ENCODE measurements at places on chromosomes 6 and 20.

DNA sequence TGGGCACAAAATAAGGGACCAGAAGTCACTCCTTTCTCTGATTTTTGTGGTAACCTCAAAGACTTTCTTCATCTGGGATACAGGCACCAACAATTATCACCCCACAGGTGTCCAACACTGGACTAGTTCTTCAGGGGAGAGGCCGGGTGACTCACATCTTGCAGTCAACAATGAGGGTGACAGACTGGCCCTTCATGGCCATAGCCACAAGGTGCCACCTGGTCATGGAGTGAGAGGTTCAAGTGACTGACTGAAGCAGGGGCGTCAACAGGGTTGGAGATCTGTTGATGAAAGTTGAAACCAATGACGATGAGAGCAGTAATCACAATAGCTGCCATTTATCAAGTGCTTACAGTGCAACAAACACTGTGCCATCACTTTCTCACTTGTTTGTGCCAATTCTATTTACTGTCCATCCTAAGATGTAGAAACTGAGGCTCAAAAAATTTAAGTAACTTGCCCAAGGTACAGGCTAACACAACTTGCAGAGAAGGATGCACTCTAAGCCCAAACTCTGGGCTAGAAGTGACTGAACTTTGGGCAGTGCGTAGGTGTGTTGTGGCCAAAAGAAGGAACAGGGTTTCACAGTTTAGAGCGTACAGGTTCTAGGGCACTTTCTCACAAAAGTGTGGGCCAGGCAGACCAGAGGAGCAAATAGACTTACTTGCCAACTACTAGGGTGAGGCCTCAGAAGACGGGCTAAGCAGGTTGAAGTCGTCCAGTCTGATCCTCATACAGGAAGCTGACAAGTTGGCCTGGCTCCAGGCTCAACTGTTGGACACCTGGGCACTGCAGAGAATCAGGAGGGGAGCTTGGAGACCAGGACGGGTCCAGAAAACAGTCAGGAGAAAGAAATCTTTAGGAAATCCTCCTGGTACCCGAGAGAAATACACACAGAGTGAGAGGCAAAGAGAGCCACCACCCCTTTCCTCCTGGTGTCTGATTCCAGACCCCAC is 30.4 kb downstream of the HLA-DPB1 start:
- DNase-seq = no peak

- DNase-seq = no peak
Measured at GRCh38 chr6:90078513-90079289, 184.4 kb downstream of the GJA10 start.

GRCh38 chr6:37537548-37537947 is 37.9 kb upstream of the CCDC167 start:
- no peak for DNase-seq

GRCh38 chr6:64712606-64713005 is 994.4 kb downstream of the EYS start:
- no peak for DNase-seq

DNA sequence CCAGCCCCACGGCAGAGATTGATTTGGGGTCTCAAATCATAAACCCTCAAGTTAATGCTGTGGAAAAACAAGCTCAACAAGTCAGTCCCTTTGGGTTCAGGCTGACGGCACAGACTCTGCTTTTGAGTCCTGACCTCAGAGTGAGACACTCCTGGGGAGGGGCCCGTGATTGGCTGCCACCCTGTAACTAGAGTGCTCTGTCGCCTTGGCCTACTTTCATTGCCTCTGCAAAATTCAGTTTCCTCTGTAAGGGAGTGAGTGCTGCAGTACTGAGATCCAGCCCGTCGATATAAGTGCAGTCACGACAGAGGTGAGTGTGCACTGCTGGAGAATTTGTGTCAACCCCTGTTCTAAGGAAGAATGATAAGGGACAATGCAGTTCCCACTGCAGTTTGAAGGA is 105.6 kb downstream of the ANKS1A start:
- no peak for DNase-seq

- no peak for DNase-seq
Measured at GRCh38 chr20:22830138-22830537, 205.0 kb upstream of the SSTR4 start.

DNA sequence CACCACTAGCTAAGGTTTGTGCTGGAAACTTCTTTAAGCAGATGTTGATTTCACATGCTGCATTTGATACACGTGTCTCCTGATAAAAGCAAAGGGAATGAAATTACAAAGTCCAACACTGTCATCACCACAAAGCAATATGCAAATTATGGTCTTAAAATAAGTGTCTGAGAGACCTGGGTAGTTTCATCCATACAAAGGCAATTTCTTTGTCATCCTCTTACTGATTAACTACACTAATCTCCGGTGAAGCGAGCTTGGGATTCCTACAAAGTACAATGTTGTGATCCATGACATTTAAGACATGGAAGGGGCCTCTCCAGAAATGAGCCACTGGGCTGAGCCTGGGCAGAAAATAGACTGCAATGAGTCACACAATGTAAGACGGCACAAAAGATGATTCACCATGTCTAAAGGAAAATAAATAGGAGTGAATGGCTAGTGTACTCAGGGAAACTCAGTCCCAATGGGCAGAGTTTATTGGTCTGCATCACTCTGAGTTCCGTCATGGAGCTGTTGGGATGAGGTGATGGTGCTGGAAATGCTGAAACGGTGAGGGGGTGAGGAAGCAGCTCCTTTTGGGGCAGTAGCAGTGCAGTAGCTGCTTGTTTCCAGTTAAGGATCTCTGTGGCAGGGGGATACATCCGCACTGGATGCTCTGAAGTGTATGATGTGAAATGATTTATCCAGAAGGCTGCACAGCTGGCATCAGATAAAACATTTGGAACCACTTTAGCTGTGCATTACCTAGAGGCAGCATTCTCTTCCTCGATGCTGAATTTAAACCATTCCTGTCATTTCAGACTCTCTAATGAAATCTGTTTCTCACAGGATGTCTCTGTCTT is 103.3 kb downstream of the IBTK start:
- peak; percentile 10 for DNase-seq

- no peak for DNase-seq
Measured at GRCh38 chr20:1930165-1930564, 35.0 kb downstream of the SIRPA start.

DNA sequence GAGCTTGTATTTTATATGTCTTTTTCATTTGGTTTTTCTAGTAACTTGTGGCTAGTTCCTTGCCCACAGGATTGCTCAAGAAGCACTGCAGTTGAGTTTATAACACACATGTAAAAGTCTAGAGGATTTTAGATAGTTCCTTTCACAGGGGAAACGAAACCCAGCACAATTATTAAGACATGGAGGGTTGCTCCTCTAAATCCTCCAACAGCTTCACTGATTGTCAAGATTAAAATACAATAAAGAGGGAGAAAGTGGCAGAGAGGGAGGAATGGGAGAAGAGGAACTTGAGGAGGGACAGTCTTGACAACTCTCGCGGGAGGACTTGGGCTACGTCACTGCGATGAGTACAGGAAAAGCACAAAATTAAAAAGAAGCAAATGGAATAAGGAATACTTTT is 9.7 kb upstream of the TBC1D7 start:
- DNase-seq = no peak

- DNase-seq = no peak
Measured at GRCh38 chr6:156175433-156175832, 601.7 kb upstream of the ARID1B start.

- no peak for DNase-seq
Measured at GRCh38 chr6:131769385-131770141, 38.3 kb upstream of the ENPP1 start.

- DNase-seq = no peak
Measured at GRCh38 chr6:94278146-94278545, 858.8 kb upstream of the EPHA7 start.

GRCh38 chr6:18492972-18493371 is 105.8 kb downstream of the RNF144B start:
- no peak for DNase-seq

- no peak for DNase-seq
Measured at GRCh38 chr20:18973529-18974173, 160.1 kb downstream of the SCP2D1 start.

DNA sequence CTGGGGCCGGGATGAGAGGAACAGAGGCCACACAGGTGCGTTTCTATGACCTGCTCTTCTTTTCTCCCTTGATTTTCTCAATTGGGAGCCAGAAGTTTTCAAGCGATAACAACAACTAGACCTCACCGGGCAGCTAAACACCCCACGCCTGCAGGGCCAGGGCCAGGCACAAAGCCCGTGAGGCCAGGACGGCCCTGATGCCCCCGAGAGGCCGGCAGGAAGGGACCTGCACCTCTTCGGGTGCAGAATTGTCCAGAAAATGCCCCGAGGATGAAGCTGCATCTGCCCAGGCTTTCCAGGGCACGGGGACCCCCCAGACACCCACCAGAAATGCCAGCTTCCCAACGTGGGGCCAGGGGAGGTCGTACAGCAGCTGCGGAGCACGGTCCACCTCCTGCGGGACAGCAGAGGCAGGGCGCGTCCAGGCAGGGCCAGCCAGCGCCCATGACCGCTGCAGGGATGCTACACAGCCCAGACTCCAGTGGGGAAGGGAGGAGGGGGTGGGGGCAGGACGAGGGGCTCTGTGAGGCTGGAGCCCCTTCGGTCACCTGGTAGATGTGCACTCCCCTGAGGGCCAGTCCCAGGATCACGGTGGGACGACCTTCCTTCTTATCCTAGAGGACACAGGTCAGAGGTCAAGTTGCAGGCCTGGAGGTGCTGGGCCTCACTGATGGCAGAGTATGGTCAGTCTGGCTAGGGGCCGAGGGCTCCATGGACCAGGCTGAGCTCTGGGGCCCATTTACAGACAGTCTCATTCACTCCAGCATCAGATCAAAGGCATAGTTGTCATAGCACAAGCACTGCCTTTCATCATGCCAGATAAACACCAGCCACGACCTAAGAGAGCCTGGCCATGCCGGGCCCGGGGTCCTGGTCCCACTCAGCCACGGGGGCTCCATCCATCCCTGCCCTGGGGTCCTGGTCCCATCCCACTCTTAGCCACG is 16.4 kb downstream of the FRMD1 start:
- no peak for DNase-seq

- no peak for DNase-seq
Measured at GRCh38 chr20:10466325-10466724, 31.2 kb downstream of the SLX4IP start.

DNA sequence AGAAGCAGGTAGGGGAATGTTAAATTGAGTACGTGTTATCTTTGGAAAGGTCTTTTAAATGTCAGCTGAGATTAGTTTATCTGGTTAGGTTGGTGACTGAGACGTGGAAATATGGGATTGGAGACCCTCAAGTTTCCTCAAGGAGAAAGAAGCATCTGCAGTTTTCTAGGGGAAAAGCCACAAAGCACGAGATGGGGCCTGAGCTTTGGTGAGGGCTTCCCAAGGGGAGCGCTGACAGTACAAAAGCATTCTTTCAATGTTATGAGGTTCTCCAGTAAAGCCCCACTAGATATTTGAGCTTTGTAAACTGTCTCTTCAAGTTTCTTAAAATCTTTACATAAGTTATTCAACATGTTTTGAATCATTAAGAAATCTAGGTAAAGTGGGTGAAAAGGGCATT is 19.6 kb upstream of the HS3ST5 start:
- no peak for DNase-seq

- no peak for DNase-seq
Measured at GRCh38 chr6:56259234-56260077, 12.1 kb upstream of the COL21A1 start.

DNA sequence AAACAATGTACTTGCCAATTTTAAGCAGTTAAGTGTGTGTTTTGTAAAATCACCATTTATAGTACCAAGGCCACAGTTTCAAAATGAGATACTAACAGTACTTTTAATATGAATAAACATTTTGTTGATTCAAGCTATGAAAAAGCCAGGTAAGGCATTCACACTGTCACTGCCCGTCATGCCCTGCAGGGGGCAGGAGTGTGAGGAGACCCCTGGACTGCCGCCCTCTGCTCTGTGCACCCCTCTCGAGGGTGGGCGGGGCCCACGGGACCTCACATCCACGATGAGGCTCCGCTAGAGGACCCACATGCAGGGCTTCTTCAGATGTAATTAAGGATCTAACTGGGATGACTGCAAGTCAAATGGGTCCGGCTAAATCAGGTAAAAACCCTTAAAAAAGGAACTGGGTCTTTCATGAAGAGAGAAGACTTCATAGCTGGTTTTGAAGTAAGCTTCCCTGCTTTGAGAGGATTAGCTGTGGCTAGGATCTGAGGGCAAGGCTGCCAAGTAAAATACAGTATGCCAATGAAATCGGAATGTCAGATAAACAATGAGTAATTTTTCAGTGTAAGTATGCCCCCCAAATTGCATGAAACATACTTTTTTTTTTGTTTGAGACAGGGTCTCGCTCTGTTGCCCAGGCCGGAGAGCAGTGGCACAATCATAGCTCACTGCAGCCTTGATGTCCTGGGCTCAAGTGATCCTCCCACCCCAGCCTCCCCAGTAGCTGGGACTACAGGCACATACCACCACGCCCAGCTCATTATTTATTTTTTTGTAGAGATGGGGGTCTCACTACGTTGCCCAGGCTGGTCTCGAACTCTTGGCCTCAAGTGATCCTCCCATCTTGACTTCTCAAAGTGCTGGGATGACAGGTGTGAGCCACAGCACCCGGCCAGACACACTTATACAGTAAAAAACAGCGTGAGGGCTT is 18.7 kb downstream of the DIDO1 start:
- no peak for DNase-seq

Data from GM12864 (cell line).